Uterus (tissue), 4 donors: ENCODE measurements at places on chromosomes 2 and 18. TPM values are rescaled to one million over a fixed set of nuclear protein-coding genes. Genes with fewer than 3 reads are reported as not detected.
A peak's percentile ranks its signal among the peaks of the same experiment; 100 is the strongest.

GRCh38 chr2:70552501-70553333 is 909 bp downstream of the TGFA start:
- DNase-seq: no peak

- no peak for DNase-seq
These were observed 115.3 kb downstream of the FEZ2 start for GRCh38 chr2:36482576-36483214.

- DNase-seq: no peak
These were observed 562.6 kb downstream of the DCDC2C start for GRCh38 chr2:4265936-4266335.

DNA sequence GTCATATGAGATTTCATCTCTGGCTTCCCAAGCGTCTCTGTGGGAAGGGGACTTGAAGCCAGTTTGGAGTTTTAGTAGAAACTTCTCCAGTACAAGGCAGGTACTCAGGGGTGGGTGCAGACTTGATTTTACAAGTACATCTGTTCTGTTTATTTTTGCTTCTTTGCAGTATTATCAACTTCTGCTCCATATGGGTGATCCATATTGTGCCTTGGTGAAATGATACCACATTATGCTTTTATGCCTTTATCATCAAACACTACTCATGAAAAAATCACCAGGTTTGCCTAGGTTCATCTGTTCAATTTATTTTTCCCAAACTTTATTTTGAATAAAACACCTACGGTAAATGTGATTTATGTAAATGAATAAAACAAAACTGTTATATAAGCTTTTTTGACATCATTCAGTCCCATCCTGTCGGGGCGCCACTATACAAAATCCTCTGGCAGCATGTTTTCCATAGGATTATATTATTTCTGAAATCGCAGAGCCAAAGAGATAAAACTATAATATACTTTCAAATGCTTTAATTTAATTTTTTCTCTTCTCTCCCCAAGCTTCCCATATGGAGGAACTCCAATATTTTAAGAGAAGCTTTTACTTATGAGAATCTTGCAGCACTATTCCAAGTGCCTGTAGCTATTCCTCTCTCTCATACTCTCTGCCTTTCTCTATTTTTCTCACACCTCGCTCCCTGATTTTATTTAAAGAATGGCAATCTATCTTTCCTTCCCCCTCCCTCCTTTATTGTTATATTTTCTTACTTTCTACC is 490.9 kb downstream of the RNF144A start:
- DNase-seq: no peak

- peak; percentile 43 for DNase-seq
These were observed 1.2 kb downstream of the MEX3C start for GRCh38 chr18:51196118-51196810.

DNA sequence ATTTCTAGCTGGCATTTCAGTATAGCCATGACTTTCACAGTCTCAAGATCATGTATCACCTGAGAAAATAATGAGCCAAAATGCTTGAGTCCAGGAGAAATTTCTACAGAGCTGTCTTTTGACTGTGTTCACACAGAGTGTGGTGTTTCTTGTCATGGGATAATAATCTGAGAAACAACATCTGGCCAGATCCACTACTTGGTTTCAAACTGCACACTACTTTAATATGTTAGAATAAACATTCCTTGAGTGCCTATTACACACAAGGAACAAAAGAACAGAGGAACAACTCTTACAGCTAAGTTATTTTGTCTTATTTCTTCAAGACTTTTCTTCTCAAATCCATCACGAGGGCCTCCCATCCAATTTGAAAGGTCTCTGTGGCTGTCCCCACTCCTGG is 108.3 kb downstream of the SS18 start:
- DNase-seq: no peak

VIT gene
- 0.26 TPM for total RNA-seq

DPP10 gene
- total RNA-seq: not detected

NXPH2 gene
- total RNA-seq: not detected
